ENCODE measurements at places on chromosomes 2 and 18.

DNA sequence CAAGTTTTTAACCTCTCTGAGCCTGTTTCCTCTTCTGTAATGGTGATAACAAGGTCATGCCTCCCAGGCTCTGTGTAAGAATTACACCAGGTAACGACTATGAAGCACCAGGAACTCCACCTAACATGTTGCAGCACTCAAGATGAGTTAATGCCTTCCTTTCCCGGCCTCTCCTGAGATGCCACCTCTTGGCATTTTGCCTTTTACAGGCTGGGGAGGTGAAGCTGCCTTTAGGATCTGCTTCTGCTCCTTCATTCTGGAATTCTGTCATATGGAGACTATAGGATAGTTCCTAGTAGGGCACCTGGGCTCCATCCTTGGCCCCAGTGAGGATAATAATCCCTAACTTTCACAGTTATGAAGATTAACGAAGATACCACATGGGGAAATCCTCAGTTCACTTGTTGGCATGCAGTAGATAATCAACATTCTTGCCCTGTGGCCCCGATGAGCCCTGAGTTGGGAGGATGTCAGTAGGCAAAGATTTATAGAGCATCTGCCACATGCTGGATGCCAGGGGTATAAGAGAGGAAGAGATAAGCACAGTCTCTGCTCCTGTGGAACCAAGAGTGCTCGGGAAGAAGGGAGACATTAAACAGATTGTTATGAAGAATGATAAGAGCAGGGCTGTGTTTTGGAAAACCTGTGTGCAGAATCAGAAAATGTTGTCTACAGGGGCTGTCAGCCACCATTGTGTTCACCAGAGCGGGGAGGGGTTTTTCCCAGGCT, 43.9 kb upstream of the KCNF1 start:
- DNase-seq, result no peak

DNA sequence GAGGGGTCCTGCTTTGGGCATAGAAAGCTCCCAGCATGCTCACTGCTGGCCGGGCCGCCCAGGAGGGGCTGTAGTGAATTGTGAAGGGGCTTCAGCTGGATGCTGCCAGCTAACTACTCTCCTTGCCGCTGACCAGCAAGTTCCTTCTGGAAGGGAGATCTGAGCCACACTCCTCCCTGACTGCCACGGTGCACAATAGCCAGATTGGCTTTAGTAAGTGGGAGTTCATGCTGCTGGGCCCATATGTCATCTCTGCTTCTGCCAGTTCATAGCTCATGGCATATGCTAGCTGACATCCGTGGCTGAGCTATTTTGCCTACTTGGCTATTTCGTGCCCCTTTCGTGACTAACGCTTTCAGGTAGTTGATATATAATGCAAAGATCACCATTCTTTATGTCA, 51.6 kb upstream of the ROCK2 start:
- no peak for DNase-seq

- DNase-seq, result no peak
These were observed 274.2 kb upstream of the NCKAP5 start for GRCh38 chr2:133842446-133842845.

DNA sequence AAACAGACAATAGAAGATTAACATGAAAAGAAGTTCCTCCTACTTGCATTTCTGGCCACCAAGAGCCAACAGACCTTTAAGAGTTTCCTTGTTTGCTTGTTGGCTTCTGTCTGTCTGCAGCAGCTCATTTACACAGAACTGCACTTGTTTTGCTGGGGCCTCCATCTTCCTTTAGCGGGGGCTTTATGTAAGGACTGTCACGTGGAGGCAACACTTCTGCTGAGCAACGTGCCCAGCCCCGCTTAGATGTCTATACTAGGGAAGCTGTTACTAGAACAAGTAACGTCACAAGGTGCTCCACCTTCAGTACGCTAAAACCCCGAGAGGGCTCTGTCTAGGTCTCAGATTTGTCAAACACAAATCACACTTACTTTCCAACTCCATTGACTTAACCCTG, 104.3 kb upstream of the PXDN start:
- DNase-seq, result no peak

Measured in progenitor cell of endocrine pancreas (in vitro differentiated cells).